Activated CD4-positive, alpha-beta T cell treated with anti-CD3 and anti-CD28 coated beads for 36 hours (primary cell): ENCODE measurements at places on chromosomes 11 and 22. TPM values are rescaled to one million over a fixed set of nuclear protein-coding genes. Genes with fewer than 3 reads are reported as not detected.

DNA sequence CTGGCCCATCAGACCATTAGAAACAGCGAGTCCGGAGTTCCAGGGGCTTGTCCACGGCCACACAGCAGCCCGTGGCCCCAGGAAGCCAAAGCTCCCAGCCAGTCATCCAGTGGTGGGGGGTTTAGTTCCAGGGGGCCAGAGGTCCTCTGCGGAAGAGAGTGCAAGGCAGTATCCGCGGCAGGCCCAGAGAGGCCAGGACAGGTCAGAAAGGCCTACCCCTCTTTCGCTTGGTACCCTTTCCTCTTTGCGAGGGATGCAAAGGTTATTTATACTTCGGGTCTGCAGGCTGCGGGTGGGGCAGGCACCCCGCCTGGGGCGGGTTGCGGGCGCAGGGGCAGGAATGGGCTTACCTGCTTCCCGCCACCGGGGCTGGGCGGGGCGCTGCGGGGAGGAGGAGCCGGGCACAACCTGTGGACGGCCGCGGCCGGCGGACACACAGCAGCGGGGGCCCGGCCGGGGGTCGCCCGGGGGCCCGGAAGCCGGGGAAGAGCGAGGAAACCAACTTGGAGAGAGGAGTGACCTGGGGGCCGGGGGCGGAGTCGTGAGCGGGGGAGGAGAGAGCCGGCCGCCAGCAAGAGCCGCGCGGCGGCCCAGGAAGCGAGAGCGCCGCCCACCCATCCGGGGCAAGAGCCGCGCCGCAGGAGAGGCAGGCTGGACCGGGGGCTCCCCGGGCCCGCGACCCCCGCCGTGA is at the start of gene SH3BP1:
SH3BP1 (plus strand) TSS at position 600 of the 691 bp plus-strand sequence. CDS start 119 bp downstream, outside the sequence.
- peak; percentile 76 for DNase-seq
- H3K4me1 ChIP-seq: peaks cover 74% of the 10 kb centered on the region

DNA sequence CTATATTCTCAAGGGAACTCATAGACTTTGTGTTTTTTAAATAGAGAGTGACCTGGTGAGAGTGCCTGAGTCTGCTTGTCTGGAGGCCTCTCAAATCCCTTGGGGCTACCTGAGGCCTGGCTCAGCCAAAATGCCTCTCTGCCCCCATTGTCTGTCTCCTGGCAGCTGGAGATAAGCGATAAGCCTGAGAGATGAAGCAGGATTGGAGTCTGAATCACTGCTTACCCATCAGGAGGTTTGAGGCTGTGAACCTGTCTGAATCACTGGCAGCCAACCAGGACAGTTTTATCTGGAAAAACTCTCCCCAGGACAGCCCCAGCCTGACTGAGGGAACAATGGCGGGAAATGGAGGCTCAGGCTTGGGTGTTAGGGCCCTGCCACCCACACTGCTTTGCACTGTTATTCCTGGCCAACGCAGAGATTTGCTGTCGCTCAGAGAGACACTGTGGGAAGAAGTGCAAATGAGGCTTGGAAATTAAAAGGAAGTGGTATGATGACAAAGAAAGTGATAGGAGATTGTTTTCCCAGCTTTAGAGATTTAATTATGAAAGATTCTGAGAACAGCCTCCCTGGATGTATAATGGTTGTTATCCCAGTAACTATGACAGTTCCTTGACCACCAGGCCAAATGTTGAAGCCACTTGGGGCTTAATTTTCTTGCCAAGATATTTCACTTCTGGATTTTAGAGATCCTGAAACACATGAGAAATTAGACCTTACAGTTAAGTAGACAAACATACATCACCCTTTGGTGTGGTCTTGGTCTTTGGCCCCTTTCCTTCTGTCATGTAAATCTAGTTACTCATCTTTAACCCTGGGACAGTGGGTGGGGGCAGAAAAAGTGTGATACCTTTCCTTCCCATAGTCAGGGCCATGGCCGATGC is 102.1 kb downstream of the RASSF10 start:
- no peak for DNase-seq
- H3K4me3 ChIP-seq: no peak overlapping the region
- no peaks in the 10 kb centered on the region for H3K36me3 ChIP-seq

- H3K36me3 ChIP-seq: no peaks in the 10 kb centered on the region
- no peaks in the 10 kb centered on the region for H3K27me3 ChIP-seq
- no peak overlapping the region for H3K4me3 ChIP-seq
- H3K27ac ChIP-seq: no peak overlapping the region
- peaks cover 3% of the 10 kb centered on the region for H3K4me1 ChIP-seq
Measured at GRCh38 chr22:17841836-17842235, 67.6 kb upstream of the BID start.

The ACRV1 gene
- not detected for total RNA-seq

DNA sequence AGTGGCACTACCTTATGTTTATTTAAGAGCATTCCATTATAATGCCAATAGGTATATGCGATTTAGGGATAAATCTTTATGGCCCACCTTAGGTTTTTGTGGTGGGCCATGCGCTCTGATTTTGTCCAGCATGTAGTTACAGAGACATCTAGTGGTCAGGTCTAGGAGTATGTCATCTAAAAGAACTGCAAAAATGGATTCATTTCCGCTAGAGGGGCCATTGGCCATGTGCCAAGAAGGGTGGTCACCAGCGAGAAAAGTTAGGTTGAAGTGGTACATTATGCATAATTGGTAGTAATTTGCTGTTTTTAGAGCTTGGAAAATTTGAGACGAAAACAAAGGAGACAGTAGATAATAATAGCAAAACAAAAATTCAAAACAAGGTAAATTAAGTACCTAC is 27.7 kb downstream of the LRRC4C start:
- no peaks in the 10 kb centered on the region for H3K4me1 ChIP-seq
- no peak overlapping the region for H3K27ac ChIP-seq
- no peak overlapping the region for H3K4me3 ChIP-seq
- H3K27me3 ChIP-seq: no peaks in the 10 kb centered on the region
- no peaks in the 10 kb centered on the region for H3K36me3 ChIP-seq

GRCh38 chr11:118105657-118106305 is 19.0 kb upstream of the SMIM35 start:
- H3K27me3 ChIP-seq: peaks cover 3% of the 10 kb centered on the region
- no peaks in the 10 kb centered on the region for H3K4me1 ChIP-seq
- DNase-seq: no peak
- H3K27ac ChIP-seq: no peak overlapping the region
- H3K36me3 ChIP-seq: no peaks in the 10 kb centered on the region

The MUC15 gene
- total RNA-seq: not detected

DNA sequence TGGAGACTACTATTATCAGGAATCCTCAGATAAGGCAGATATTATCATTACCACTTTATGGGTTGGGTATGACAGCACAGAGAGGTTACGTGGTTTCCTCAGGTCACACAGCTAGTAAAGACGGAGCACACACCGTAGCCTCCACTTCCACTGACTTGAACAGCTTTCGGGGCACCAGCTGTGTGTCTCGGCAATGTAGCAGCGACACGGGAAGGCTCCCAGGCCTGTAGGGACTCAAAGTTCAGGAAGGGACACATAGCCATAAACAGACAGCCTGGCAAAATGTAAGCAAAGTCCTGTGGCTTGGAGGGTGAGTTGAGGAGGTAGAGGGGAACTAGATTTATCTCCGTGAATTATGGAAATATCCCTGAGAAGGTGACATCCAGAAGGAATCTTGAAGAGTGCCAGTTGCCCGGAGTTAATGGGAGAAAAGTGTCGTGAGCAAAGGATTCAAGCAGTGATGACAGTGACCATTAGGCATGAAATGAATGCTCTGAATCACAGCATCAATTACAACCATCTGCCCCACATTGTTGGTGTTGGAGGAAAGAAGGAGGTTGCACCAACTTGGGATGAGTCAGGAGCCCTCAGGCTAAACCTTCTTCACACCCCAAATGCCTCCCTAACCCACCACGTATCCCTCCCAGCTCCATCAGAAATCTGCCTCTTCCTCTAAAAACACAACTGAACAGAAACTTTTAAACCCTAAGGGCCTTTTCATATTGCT is 106.7 kb upstream of the ASPHD2 start:
- H3K36me3 ChIP-seq: no peaks in the 10 kb centered on the region
- no peak for DNase-seq
- no peaks in the 10 kb centered on the region for H3K4me1 ChIP-seq
- no peak overlapping the region for H3K4me3 ChIP-seq

- no peaks in the 10 kb centered on the region for H3K36me3 ChIP-seq
- H3K27ac ChIP-seq: no peak overlapping the region
- no peak for DNase-seq
Measured at GRCh38 chr22:27531782-27532530, 269.6 kb downstream of the MN1 start.

The CBLIF gene
- not detected for total RNA-seq

The NOX4 gene
- total RNA-seq: not detected

- no peak overlapping the region for H3K4me3 ChIP-seq
- H3K36me3 ChIP-seq: no peaks in the 10 kb centered on the region
- peak; percentile 21 for DNase-seq
- H3K4me1 ChIP-seq: peaks cover 2% of the 10 kb centered on the region
- no peak overlapping the region for H3K27ac ChIP-seq
Measured at GRCh38 chr11:132941024-132941646, 591.2 kb downstream of the OPCML start.

DNA sequence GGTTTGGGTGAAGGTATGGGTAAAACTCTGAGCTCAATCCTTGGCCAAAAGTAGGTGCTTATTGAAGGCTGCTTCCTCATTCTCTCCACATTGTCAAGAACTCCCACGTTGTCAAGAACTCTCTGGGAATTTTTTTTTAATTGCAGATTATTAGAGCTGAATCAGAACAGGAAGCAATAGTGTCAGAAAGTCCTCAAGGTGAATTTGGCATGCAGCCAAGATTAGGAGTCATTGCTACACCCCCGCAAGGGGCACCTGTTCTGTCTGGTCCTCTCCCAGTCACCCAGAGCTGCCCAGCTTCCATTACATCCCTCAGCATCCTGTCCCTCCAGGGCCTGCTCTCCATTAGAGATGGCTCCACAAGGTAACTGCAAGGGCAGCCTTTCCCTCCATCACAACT is 996.5 kb downstream of the OPCML start:
- H3K27ac ChIP-seq: no peak overlapping the region
- H3K27me3 ChIP-seq: no peaks in the 10 kb centered on the region
- H3K36me3 ChIP-seq: no peaks in the 10 kb centered on the region
- no peaks in the 10 kb centered on the region for H3K4me1 ChIP-seq
- H3K4me3 ChIP-seq: no peak overlapping the region

DNA sequence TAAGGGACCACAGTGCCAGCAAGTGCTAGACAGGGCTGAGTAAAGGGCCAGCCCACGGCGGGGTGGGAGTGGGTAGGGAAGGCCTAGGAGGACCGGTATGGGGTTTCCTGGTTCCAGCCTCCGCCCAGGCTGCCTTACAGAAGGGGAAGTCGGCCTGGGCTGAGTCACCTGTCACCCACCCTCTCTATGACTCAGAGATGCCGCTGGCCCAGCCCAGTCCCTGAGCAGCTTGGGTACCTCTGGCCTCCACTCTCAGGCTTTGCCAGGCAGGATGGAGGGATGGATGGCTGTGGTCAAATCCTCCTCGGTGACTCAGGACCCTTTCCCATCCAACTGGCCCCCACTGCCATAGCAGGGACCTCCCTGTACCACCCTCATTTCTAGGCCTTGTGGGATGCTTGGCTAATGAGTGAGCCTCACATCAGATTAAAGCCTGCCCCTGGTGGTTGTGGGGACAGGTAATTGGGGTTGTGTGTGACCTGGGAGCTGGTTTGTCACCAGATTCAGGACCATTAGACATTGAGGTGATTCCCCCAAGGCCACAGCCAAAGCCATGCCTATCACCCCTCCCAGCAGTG is 13.9 kb downstream of the SLC35E4 start:
- peaks cover 32% of the 10 kb centered on the region for H3K4me1 ChIP-seq
- H3K27me3 ChIP-seq: no peaks in the 10 kb centered on the region
- H3K4me3 ChIP-seq: no peak overlapping the region
- peak; percentile 95 for DNase-seq

DNA sequence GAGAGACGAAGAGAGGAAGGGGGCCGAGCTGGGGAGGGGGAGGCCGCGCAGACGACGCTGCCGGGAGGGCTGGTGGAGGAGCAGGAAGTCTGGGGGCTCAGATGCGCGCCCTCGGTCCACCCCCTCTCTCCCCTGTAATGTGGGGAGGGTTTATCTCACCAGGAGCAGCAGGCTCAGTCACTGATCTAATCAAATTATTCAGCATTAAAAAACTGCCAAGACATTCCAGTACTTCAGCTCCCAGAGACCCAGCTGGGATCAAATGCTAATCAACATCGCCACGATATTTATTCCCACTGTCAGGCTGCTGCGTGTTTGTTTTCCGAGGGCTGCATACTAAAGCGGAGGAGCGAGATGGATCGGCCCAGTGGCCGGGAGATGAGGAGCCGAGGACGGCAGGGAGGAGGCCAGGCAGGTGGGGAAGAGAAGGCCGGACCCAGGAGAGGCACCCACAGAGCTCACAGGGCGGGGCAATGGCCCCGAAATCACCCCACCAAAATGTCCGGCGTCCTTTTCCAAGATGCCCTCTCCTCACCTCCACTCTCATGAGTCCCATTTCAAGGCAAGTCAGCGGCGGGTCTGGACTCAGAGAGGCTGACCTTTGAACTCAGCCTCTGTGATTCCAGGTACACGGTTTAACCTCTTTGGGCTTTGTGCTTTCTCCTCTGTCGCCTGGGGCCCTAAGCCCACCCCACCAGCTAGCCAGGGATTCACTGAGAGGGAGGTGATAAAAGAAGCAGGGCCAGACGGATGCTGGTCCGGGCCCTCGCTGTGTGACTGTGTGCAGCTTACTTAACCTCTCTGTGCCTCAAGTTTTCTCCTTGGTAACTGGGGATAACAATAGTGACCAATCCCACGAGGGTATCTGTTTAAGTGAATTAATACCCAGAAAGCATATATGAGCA is 502.1 kb downstream of the MN1 start:
- H3K36me3 ChIP-seq: no peaks in the 10 kb centered on the region
- no peak for DNase-seq
- H3K27me3 ChIP-seq: peaks cover 39% of the 10 kb centered on the region
- no peaks in the 10 kb centered on the region for H3K4me1 ChIP-seq

DNA sequence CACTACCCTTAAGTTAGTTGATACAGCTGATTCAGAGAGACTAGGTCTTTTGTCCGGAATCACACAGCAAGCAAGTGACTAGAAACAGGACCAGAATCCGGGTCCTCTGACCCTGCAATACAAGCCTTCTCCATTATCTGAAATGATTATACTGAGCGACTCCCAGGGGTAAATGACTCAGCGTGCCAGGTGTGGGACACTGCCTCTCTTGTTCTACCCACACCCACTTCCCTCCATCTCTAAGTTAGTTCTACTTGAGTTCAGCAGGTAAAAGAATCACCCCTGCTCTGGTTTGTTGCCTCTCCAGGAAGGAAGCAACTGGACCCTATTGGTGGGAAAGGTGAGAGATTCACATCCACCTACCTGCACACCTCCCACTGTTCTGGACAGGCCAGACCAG is 156.9 kb downstream of the DBX1 start:
- no peak overlapping the region for H3K27ac ChIP-seq
- no peak overlapping the region for H3K4me3 ChIP-seq
- DNase-seq: no peak
- peaks cover 3% of the 10 kb centered on the region for H3K27me3 ChIP-seq
- no peaks in the 10 kb centered on the region for H3K36me3 ChIP-seq
- no peaks in the 10 kb centered on the region for H3K4me1 ChIP-seq

- H3K27ac ChIP-seq: no peak overlapping the region
- H3K4me3 ChIP-seq: no peak overlapping the region
Measured at GRCh38 chr11:76156971-76157427, 49.3 kb downstream of the WNT11 start.

The SIRT3 gene
- 19.6 TPM for total RNA-seq
